IPS DF 6.9 (cell line): ENCODE measurements at places on chromosomes 13 and 19.

DNA sequence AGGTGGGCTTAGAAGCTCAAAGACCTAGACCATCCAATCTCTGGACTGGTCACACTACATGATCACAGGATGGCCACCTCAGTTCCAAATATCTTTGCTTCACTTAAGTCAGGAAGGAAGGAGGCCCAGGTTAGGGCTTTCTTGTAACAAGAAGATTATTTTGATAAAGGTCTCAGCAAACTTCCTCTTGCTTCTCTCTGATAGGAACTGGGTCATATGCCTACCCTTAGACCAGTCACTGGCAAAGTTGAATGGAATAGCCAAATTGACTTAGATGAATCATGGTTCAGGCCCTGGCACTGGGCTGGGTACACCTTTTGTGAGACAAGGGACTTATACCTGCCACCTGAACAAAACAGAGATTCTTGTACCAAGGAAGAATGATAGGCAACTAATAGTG, 11.0 kb downstream of the FRY start:
- DNase-seq, result no peak

DNA sequence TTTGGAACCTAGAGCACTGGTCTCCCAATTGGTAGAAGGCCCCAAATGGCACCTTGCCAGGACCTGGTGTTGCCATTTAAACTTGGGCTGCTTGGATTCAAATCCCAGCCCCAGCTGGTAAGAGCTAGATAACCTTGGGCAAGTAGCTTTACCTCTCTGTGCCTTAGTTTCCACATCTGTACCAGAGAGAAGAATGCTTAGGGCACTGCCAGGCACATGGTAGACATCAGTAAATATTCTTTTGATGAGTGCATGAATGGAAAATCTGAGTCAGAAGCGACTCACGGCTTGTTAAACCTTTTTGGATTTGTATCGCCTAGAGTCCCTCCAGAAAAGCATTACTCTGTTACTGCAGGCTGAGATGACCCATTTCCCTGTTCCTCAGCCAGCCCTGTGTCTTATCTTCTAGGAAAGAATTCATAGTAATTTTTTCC, 90.9 kb downstream of the SIPA1L3 start:
- no peak for DNase-seq

GRCh38 chr13:44412346-44412935, 38.8 kb downstream of the SERP2 start:
- DNase-seq, result no peak

DNA sequence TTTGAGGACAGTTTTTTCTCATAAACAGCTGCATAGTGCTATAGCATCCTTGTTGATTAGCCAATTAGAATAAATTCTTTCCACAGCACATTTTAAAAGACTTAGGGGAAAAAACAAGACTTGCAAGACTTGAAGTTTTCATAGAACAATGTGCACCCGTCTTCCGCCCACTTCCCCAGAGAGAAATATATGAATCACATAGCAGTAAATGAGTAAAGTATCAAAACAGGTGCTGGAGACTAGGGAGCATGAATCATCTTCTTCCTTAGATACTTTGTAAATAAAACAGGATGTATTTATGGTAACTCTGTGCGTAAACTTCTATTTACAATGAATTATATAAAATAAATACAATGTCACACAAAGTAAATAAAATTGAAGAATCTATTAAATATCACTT, 75.1 kb downstream of the COL4A2 start:
- no peak for DNase-seq

- no peak for DNase-seq
Measured at GRCh38 chr13:38366954-38367645, 17.4 kb downstream of the UFM1 start.

DNA sequence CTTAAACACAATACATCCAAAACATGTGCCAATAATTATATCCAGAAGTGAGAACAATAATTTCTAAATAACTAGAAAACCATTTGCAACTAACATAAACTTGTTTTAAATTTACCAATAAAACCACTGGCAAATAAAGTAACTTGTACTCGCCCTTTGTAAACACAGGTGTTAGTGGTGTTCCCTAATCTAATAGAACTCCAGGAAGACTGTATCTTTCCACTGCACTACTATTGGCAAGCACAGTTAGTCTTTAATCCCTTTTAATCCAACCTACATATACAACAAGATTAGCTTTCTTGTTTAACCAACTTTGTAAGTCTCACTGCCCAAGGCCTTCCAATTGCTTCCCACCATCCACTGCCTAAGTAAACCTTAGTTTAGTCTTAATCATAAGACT, 79.5 kb downstream of the PCDH9 start:
- no peak for DNase-seq

DNA sequence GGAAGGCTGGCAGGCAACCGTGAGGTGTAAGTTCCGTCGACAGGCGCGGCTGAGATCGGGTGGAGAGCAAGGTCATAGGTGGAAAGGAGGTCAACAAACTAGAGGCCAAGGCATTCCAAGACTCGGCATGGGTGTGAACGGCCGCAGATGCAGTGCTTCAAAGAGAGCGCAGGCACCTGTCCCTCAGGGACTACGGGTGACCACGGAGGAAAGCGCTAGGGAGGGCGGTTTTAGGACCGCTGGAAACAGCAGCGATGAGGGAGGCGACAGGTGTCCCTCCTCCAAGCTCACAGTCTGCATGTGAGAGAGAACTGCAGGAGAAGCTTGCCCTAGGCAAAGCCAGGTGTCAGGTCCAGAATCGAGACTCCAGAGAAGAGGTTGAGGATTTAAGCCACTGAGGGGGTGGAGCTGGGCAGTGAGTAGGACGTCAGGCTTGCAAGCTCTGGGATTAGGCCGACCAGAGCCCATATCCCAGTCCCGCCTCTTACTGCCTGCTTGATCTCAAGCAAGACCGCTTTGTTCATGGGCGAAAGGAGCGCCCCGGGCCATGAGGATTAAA, 1.6 kb upstream of the MLNR start:
- no peak for DNase-seq

DNA sequence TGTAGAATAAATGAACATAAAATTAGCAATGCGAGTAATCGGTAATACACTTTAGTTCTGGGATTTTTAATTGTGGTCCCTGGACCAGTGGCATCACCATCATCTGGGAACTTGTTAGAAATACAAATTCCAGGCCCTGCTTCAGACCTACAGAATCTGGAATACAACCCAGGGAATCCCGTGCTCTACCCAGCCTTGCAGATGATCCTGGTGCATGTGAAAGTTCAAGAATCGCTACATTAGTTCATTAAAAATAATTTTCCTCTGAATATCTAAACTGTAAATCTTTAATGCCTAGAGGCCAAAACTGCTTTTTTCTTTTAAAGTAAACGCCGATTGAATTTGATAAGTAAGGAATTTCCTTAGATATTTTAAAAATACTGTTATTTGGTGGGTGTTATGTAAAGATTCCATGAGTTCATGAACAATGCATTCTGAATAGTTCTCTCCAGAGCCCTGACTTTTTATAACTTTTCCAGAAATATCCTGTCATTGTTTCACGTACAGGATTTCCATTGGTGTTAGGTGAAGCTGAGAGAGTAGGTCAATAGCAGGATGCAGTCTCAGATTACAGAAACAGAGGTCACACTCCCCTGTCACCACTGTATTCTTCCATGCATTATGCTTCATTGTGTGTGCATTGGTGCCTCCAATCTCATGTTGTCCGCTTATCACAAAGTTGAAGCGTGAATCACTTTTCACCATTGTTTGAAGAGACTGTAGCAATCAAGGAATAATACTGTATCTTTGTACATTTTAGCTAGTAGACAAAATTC, 596.5 kb upstream of the KLF12 start:
- DNase-seq, result no peak

DNA sequence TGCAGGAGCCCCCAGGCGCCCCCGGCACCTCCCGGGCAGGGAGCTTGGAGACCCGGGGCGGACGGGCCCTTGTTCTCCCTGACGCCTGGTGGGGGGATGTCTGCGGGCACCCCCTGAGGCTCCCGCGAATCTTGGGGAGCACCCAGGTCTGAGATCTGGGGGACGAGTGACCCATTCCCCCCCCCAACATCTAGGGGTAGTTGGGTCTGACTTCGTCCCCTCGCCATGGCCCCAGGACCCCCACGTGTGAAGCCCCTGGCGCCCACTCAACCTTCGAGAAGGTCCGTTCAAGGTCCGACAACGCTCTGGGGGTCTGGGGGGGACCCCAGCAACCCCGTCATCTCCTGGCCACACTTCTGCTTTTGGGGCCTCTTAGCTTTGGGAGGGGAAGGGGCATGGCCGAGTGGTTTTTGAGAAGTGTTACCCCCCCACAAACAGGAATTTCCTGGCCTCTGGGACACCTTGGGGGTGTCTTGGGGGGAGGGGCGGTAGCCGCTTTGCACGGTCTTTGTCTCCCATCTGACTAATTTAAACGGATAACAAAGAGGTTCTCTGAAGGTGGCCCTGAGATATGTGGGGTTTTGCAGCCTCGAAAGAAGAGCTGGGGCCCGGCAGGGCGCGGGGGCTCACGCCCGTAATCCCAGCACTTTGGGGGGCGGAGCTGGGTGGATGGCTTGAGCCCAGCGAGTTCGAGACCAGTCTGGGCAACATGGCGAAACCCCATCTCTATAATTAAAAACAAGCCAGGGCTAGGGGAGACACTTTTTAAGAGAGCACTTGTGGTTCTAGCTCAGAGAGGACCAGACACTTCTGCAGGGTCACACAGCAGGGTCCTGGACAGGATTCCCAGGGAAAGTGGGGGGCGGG, 608 bp downstream of the CNN2 start:
- DNase-seq, result no peak

DNA sequence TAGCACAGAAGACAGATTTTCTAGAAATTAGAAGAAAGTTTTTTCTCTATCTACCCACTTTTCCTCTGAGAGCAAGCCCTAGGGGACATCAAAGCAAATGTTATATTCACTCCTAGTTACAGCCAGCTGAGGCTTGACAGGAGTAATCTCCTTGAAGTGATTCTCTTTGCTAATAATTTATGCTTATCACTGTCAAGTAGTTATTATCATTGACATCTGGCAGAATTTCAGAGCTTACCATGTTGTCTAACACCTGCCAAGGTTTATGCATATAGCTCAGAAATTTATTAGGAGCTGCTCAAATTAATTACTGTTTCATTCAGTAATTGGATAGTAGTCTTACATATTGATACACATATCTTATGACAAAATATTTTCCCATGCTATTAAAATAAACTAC, 465.9 kb upstream of the ATXN8OS start:
- DNase-seq, result no peak

- no peak for DNase-seq
Measured at GRCh38 chr13:50277127-50277526, 261.9 kb downstream of the KCNRG start.

DNA sequence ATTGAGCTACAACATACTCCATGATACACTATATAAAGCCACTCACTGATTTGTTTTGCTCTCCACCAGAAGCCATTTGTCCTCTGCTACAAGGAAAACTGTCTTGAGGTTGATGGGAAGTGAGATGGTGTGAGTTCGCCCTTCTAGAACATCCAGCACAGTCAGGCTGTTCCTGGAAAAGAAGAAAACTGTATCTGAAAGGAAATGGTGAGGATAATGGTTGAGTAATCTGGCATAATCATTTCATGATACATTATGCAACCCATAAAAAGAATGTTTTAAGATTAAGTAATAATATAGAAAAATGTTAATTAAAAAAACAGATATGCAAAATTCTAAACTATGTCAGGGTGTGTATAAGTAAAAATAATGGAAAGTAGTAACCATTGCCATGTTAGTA, 233.9 kb downstream of the RGCC start:
- DNase-seq, result no peak

DNA sequence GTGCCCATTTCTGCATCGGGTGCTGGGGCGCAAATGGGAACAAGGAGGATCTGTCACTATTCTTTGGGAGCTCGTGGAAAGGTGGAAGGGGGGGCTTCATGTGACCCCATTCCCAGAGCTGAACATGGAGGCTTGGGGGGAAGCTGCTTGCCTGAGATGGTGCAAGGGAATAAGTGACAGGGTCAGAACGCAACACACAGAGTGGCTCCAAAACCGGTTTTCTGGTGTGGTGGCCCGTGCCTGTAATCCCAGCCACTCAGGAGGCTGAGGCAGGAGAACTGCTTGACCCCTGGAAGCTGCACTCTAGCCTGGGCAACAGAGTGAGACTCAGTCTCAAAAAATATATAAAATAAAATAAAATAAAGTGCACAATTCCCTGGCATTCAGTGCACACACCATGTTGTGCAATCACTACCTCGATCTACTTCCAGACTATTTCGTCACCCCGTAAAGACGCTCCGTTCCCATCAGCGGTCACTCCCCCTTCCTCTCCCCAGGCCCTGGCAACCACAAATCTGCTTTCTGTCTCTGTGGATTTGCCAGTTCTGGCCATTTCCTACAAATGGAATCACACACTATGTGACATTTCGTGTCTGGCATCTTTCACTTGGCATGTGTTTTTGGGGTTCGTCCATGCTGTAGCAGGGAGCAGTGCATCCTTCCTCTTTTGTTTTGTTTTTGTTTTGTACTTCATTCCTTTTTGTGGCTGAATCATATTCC, 18.2 kb upstream of the COMP start:
- no peak for DNase-seq

DNA sequence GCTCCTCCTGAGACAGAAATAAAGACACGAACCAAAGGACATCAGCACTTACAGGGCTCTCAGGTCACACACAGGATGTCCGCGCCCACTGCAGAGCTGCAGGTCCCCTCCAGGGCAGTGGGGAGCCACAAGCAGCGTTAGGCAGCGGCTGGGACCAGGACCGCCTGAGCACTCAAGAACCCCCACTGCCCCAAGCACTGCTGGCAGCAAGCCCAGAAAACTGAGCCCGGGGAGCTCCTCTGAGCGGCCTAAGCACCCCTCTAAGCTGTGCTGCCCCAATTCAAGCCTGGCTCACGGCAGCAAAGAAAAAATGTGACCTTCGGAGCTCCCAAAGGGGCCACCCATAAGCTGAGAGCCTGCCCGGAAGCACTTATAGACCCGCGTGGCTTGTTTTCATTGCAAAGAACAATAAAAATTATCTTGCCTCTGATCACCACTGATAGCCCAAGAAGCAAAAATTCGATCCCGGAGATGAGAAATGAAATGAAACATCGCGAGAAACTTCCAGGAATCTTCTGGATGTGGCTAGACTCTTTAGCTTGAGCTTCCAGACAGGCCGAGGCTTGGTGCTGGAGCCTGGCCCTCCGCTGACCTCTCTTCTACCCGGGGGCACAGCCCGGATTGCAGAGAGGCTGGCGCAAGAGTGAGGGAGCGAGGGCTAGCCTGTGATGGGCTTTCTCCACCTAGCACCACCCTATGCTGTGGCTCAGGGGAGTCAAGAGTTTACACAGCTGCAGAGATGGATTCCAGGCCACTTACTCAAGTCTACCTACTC, 6.3 kb downstream of the DPP9 start:
- no peak for DNase-seq
